ENCODE measurements at places on chromosomes 4 and X.

DNA sequence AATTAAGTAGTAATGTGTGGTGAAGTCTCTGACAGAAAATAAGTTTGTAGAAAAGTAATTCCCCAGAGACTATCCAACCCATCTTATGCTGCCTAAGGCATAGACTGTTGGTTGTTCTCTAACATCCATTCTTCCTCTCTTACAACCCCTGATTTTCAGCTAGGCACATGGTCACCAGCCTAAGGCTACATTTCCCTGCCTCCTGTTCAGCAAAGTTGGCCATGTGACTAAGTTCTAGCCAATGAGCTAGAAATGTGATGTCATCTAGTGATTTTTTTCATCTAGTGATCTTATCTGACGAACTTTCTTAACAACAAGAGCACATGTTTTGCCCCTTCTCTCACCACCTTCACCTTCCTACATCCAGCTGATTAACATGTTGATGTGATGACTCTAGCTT is 102.3 kb upstream of the S100G start:
- no peak for DNase-seq

DNA sequence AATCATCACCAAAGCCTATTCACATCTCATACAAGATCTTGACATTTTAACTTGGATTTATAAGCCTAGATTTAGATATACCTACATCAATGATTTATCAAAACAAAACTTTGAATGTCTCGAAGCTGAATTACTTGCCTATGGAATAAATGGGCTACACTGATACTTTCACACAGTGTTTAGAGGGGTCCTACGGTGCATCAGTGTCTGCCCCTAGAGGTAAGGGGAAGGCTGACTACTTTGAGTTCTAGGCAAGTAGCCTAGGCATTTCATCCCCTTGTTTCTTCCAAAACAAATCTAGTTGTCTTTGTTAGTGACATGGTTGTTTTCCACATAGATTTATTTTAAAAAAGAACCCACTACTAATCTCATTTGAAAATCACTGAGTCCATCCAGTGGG is 158.1 kb upstream of the ATOH1 start:
- DNase-seq: no peak

- no peak for DNase-seq
These were observed 536 bp upstream of the CTSO start for GRCh38 chr4:155954118-155954685.

GRCh38 chr4:154478547-154478946 is 13.1 kb downstream of the DCHS2 start:
- no peak for DNase-seq

DNA sequence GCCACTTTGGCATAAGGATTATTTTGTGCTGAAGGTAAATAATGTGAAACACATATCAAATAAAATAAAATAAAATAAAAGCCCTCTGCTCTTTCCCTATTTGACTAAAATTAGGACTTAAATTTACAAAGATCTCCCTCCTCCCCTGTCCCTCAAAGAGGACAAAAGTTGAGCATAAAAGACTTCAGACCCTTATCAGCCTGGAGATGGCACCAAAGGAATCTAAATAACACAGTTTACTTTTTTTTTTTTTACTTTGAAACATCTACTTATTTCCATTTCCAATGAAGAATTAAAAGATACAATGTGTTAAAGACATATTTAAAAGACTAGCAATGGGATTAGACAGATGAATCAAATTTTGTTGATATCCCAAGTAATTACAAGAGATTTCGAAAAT is 89.7 kb downstream of the EPHA5 start:
- no peak for DNase-seq

GRCh38 chrX:12411831-12412230 is 273.6 kb downstream of the FRMPD4 start:
- no peak for DNase-seq

GRCh38 chrX:79268788-79269187 is 98.3 kb downstream of the ITM2A start:
- DNase-seq: no peak

GRCh38 chr4:89949782-89950387 is 55.2 kb downstream of the MMRN1 start:
- DNase-seq: no peak

GRCh38 chr4:72714482-72715279 is 145.7 kb upstream of the ADAMTS3 start:
- no peak for DNase-seq

DNA sequence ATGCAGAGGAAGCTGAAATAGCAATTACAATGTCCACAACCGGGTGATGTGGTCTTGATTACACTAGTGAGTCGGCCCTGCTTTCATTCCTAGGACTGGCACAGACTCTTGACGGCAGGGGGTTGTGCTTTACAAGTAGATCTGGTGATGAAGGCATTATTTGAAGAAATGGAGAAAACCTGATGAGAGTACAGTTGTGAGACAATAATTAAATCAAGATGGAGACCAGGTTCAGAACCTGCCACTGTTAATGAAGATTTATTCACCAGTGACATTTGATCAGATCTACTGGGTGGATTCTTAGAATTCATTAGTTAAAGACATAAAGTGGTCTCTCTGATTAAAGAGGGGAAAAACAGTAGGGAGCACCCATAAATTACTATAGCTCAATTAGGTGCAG is 747.2 kb downstream of the STPG2 start:
- no peak for DNase-seq

DNA sequence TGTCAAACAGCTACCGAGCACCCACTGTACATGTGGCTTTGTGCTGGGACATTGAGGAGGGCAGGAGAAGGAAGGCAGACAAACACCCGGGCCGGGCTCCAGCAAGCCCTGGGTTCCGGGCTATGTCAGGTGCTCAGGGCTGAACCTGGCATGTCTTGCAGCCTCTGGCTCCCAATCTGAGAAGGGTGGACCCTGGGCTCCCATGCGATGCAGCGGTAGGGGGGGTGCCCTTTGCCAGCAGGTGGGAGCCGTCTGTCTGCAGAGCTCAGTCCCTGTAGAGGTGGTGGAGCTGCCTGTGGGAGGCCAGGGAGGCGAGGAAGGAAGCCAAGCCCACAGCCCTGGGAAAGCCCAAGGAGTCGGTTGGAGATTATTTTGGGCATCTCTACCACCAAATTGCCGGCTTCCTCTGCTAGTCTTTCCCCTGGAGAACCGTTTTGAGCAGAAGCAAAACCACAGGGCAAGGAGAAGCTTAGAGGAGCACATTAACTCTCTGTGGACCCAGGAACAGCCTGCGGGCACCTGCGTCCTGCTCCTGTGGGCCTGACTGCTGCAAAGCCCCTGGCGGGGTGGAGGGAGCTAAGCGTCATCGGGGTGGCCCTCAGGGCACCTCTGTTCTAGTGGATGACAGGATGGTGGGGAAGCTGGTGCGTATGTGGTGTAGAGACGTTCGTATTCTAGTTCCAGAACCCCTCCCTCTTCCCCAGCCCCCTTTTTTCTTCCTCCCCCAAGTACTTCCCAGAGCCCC is 10.3 kb downstream of the CPZ start:
- DNase-seq: no peak

DNA sequence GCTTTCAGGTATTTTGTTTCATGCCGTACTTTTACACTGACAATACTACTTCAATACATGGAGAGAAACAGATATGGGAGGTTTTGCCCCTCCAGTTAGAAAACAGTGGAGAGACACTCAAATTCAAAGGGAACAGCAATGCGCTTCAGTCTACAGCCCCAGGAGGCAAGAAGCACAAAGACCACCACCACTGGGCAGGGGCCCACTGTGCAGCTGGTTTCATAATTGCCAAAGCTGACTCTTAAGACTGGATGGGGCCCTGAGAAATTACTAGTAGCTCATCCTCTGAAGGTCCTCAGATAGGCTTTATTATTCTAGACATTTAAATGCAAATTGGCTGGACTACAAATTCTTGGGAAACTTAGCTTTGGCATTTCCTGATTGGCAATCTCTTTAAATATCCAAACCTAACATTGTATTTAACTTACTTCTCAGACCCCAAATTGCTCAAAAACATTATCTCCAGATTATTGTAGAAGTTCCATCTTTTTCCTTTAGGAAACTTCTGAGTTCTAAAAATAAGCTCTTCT is 85.9 kb upstream of the GPR34 start:
- no peak for DNase-seq

- no peak for DNase-seq
These were observed 81.1 kb downstream of the RBMX2 start for GRCh38 chrX:130482871-130483270.

- DNase-seq: no peak
These were observed 79.8 kb downstream of the CLCN5 start for GRCh38 chrX:50002067-50002714.

- DNase-seq: no peak
These were observed 103.3 kb upstream of the PCDH18 start for GRCh38 chr4:137635601-137636000.

- no peak for DNase-seq
These were observed 2399.8 kb upstream of the TENM3 start for GRCh38 chr4:179843370-179843769.

DNA sequence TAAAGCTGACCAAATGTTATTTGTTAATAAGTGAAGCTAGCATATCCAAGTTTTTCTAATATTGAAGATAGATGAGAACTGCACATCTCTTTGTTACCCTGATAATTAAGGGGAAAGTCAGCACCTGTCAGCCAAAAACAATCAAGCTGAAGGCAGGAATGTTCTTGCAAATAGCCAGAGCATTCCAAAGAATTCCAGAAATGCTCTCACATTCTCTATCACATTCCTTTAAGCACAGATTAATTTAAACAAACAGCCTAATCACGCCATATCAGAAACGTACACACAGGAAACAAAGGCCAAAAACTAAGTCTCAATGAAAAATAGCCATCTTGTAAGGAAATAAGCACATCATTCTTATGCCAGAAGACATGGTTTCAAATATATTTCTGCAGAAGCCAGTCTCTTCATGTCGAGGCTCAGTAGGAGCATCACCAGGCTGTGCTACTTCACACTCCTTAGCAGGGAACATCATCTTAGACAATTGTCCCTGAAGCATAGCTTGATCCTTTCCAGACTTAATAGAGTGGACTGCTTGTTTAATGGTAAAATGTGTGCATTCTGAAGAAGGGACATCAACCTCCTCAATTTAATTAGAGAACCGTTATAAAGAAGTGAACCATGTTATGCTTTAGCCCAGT is 252.9 kb upstream of the TTC29 start:
- DNase-seq: no peak

DNA sequence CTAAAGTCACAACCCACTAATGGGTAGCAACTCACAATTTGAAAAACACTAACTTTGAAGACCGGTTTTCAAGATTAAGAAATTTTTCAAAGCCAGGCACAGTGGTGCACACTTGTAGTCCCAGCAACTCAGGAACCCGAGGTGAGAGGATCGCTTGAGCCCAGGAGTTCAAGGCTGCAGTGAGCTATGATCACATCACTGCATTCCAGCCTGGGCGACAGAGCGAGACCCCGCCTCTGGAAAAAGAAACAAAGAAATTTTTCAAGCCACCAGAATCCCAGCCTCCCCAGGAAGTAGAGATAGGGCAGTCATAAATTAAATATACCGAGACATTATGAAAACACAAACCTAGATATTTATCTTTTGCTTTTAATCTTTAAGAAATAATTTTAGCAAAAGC is 13.0 kb downstream of the SMARCA1 start:
- DNase-seq: no peak

DNA sequence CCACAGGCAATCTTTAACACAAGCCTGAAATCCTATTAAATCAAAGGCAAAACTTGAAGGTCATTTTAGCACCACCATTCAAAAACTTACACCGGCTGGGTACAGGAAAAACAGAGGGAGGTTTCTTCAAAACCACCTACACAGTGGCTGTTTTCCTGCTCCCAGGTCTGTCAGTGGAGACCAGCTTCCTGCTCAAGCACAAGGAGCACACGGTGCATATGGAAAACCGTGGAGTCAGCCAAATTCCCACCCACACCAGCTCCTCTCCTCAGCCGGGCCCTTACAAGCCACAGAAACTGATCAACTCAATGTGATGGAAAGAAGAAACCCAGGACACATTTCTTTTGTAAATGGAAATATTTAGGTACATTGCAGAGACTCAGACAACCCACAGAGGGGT is 14.3 kb upstream of the FAM241A start:
- DNase-seq: no peak

DNA sequence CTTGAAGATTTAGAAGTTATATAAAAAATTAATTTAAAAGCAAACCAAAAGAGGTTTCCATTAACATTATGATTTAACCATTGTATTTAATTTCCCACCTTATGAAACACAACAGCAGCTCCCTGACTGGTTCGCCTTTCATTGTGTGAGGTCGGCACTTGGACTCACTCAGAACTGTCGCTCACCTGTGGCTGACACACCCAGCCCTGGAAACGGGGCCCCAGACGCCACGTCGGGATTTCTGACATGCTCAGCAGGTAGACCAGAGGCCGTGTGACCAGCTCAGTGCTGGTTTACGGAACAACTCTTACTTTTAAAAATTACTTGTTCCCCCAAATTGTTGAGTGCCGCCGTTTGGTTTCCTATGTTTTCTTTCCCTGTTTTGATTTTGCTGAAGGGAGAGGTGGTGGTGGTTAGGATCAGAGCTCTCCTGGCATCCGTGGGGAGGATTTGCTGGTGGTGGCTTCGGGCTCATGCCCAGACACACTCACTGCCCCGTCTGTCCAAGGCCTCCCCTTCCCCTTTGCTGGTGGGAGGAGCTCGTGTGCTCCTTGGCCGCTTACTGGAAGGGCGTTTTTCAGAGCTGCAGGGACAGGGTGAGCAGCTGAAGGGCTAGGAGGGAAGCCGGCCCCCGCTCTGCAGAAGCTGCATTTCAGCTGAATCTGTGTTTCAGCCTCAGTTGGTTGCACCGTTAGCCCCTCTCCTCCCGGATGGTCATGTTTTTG is 59.2 kb downstream of the CPLX1 start:
- DNase-seq: peak; percentile 59

DNA sequence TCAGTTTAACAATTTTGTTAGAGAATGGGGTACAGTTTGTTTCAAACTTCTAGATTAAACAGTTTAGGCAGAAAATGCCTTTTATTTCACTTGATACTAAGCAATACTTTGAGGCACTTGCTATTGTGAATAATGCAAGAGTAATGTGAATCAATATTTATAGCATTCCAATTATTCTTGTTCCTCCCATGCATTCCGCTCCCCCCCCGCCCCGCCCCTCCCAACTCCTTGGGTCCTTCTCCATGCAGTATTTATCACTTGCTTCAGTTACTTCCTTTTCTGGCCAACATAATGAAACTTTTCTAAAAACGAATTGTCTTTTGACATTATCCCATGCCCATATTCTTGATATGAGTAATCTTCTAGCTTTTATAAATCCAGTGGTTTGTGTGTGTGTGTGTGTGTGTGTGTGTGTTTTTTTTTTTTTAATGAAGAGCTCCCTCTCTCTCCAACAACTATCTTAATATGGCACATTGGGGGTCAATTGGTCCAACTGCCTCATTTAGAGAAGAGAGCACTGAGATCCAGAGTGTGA is 1.6 kb downstream of the BANK1 start:
- DNase-seq: no peak

DNA sequence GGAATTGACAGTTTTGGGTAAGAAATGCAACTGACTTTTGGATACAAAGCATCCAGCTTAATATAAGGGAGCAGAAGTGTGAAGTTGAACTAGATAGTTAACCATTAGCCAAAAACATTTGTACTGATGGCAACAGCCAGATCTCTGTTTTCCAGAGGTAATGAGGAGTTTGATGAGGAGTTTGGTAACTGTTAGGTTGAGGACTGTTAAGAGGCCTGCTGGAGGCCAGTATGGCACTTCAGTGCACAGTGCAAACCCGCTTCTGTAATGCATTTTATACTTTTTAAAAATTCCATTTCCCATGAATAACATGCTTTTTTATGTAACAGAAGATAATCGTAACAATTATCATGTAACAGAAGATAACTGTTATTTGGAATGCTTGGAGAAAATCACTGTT is 30.0 kb downstream of the CDKL5 start:
- DNase-seq: no peak

- DNase-seq: peak; percentile 62
These were observed at the start of gene HERC5 for GRCh38 chr4:88456670-88457306. Gene HERC5, plus strand, starts transcription at chr4:88457119. Its CDS starts 151 bp downstream, at chr4:88457270.

Measured in cerebellar cortex (tissue), 1 donor.